Stimulated activated CD8-positive, alpha-beta memory T cell treated with anti-CD3 and anti-CD28 coated beads, Interleukin-4, amount 100 ng/mL, for 1 hour (primary cell): ENCODE measurements at places on chromosomes 4 and X.

- no peak for DNase-seq
Measured at GRCh38 chr4:26275281-26275680, 45.5 kb upstream of the RBPJ start.

DNA sequence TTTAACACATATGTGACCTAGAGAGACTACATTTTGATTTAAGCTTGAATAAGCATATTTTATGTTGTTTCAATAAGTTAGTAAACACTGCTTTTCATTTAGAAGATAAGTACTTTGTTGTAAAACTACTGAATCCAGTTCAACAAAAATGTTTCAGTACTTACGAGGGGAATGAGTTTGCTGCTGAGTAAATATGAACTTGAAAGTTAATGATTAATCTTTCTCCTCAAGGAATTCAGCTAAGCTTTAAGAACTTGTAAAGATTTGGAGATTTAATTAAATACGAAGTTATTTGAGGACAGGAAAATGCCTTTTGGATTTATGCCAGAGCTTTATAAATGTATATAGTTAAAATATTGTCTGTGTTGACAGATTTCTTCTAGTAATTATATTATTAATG lies 933.0 kb upstream of the LCORL start:
- DNase-seq, result no peak

DNA sequence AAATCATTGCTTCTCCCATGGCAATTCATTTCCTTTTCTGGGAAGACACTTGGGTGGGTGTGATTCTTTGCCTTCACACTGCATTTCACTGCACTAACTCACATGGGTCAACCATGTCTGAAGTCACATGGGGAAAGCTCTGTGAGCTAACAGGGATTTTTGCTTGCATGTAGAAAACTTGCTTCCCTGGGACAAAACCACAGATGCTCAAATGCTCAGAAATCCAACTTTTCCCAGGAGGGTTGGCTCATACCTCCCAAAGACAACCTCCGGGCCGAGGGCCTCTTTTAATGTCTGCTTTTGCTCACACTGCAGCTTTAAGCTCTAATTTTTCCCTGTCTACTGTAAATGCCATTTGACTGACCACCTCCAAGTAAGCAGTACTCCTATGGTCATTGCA lies 1695.2 kb downstream of the STIM2 start:
- no peak for DNase-seq

GRCh38 chr4:6542951-6543350 lies 32.0 kb upstream of the MAN2B2 start:
- DNase-seq, result no peak
